Mesangial cell (primary cell): ENCODE measurements at places on chromosomes 5 and 9. TPM values are rescaled to one million over a fixed set of nuclear protein-coding genes. Genes with fewer than 3 reads are reported as not detected.

HACD4 gene
- total RNA-seq: 2.1 and 2.4 TPM in 2 replicates

NSG2 gene
- not detected in 2 replicates for total RNA-seq

PSD2 gene
- under 0.01 and 0.25 TPM in 2 replicates for total RNA-seq

FSTL4 gene
- total RNA-seq: 0.38 TPM in 1 of 2 replicates, not detected in the other

C8G gene
- not detected in 2 replicates for total RNA-seq

CBY3 gene
- 0.81 TPM in 1 of 2 replicates, not detected in the other for total RNA-seq
